Stimulated activated CD4-positive, alpha-beta T cell treated with anti-CD3 and anti-CD28 coated beads, TNF-alpha, amount 100 ng/mL, for 4 hours (primary cell): ENCODE measurements at places on chromosomes 5 and 9.

GRCh38 chr5:96228408-96228807 is 204.6 kb downstream of the PCSK1 start:
- no peak for DNase-seq

DNA sequence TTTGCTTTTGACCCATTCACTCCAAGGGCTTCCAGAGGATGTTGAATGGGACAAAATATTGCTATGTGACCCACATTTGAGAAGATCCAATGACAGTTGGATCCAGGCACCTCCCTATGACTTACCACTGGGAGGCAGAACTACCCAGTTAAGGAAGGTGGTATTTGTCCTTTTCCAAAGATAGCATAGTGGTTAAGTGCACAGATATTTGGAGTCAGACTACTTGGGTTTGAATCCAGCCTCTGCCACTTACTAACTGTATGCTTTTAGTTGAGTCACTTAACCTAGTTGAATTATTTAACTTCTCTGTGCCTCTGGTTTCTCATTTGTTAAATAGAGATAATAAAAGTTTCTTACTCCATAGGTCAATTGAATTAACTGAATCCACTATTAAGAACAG is 74.5 kb upstream of the PALM2AKAP2 start:
- DNase-seq = no peak

DNA sequence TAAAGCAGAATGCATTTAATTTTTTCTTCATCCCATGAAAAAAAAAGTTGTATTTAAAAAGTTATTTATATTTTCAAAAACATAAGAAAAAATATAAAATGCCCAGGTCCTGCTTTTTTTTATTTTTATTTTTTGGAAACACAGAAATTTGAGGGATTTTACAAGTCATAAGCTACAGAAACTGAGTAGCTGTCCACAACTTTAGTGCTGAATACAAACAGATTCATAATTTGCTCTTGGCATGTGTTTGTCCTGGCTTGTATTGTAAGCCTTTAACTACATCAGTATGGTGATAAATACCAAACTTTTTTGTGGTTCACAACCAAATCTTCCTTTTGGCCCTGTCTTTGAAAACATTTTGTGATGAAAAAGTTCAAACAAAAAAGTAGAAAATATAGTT is 7.5 kb upstream of the PLCXD3 start:
- DNase-seq = no peak

- DNase-seq = no peak
Measured at GRCh38 chr5:37184748-37185364, 64.3 kb downstream of the CPLANE1 start.

- DNase-seq = no peak
Measured at GRCh38 chr5:146073239-146073900, 32.0 kb downstream of the PLAC8L1 start.
